Upper lobe of right lung (tissue), 1 donor: ENCODE measurements at places on chromosomes 1 and 21. TPM values are rescaled to one million over a fixed set of nuclear protein-coding genes. Genes with fewer than 3 reads are reported as not detected.

- no peaks in the 10 kb centered on the region for H3K27me3 ChIP-seq
- H3K4me1 ChIP-seq = no peaks in the 10 kb centered on the region
- H3K36me3 ChIP-seq = no peaks in the 10 kb centered on the region
- no peak overlapping the region for H3K4me3 ChIP-seq
- DNase-seq = no peak
Observed at GRCh38 chr1:245363461-245364200, 208.8 kb downstream of the KIF26B start.

DNA sequence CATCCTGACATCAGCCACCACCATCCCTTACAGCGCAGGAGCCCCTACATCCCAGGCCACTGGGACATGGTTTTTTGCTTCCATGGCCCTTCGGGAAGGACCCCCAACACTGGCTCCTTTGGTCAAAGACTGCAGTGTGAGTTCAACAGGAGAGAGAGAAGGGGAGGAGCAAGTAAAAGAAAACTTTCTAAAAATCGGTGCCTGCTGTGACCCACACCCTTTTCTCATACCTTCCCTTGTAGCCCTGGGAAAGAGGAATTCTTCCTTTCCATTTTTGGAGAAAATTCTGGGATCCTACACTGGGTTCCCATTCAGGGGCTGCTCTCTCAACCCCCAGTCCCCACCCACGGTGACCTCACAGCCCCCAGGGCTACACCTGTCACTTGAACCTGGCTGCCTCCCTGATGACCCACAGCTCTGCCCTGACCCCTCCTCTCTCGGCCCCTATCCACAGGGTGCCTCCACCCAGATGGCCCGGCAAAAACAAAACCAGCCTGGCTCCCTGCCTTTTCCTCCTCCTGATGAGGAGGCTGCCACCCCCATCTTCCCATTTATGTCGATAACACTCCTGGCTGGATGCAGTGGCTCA is 7.6 kb downstream of the PADI4 start:
- H3K36me3 ChIP-seq = no peaks in the 10 kb centered on the region
- peak; percentile 47 for DNase-seq
- no peak overlapping the region for H3K4me3 ChIP-seq
- peaks cover 7% of the 10 kb centered on the region for H3K27me3 ChIP-seq
- no peaks in the 10 kb centered on the region for H3K4me1 ChIP-seq
- no peak overlapping the region for H3K27ac ChIP-seq

- no peak for DNase-seq
- peaks cover 60% of the 10 kb centered on the region for H3K27me3 ChIP-seq
- no peaks in the 10 kb centered on the region for H3K4me1 ChIP-seq
- H3K36me3 ChIP-seq = no peaks in the 10 kb centered on the region
- H3K4me3 ChIP-seq = no peak overlapping the region
Observed at GRCh38 chr21:33035147-33035546, 9.4 kb downstream of the OLIG2 start.

- no peak overlapping the region for H3K27ac ChIP-seq
- no peaks in the 10 kb centered on the region for H3K27me3 ChIP-seq
- H3K4me3 ChIP-seq = no peak overlapping the region
- DNase-seq = no peak
Observed at GRCh38 chr1:197440715-197441114, 172.7 kb downstream of the CRB1 start.

Gene MPZL1
- 85.2 TPM for total RNA-seq

DNA sequence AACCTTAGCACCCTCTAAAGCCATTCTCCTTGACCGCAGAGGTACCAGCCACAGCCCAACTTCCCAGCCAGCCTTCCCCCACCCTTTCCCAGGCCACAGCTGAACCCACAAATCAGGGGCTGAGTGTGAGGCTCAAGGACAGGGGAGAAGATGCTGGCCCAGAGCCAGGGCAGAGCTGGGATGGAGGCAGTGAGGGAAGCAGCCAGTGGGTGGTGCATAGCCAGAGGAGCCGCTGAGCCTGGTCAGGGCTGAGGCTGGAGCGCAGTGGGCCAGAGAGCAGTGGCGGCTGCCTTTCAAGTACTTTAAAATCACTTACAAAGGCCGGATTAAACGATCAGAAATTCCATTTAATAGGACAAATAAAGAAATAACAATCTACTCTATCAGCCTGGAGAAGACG is 36.3 kb downstream of the DMAP1 start:
- H3K27ac ChIP-seq = no peak overlapping the region
- H3K27me3 ChIP-seq = no peaks in the 10 kb centered on the region
- no peak for DNase-seq
- no peaks in the 10 kb centered on the region for H3K36me3 ChIP-seq
- no peaks in the 10 kb centered on the region for H3K4me1 ChIP-seq
- H3K4me3 ChIP-seq = no peak overlapping the region

DNA sequence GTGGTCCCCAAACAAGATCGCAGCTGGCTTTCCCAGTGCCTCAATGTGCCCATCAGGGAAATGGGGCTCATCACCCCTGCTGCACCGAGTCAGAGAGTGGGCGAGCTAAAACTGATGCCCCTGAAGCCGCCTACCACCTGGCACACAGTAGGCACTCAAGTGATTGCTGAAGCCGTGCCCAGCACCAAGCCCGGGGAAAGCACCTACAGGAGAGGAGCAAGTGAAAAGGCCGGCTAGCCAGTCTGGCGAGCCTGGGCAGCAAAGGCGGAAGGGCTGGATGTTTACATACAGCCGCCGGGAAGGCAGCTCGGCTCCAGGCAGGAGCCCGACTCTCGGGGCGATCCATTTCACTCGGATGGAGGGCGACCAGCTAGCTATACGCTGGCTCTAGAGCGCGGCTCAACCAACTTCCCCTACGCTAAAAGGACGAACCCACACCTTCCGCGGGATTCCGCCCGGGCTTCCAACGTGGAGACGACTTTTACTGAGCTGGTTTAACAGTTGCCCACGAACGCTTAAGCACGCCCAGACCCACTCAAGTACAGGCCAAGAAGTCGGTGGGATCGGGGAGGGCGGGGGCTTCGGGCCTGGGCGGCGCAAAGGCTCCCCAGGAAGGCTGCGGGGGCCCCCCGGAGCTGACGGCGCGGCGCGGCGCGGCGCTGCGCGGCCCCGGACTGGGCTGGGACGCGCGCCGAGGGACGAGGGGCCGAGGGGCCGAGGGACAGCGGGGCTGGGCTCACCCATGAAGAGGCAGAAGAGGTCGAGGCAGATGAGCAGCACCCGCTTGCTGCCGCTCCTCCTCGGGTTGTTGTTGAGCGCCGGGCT is 1.0 kb downstream of the PLPP3 start:
- peak overlapping the region; percentile 83 for H3K4me3 ChIP-seq
- peak overlapping the region; percentile 94 for H3K27ac ChIP-seq
- H3K27me3 ChIP-seq = no peaks in the 10 kb centered on the region
- H3K4me1 ChIP-seq = no peaks in the 10 kb centered on the region

DNA sequence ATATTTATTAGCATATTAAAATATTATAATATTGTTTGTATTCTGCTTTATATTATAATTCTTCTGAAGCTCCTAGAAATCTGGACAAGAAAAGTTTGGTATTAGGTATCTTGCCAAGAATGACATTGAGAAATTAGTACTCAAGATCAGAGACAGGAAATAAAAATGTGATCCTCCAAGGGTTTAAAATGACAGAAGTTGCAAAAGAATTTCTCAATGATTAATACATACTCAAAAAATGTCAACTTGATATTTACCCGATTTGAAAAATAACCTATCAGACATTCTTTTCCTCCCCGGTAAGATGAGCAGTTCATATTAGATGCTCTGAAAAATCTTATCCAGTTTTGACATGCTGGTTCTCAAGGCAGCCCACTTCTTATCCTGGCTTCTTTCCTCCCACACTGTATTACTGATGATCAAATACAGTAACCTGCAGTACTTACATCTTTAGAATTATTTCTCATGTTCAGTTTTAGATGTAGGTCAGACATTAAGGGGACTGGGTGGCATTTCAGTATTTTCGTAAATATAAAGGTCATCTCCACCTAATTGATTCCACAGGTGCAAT is 55.3 kb downstream of the CACHD1 start:
- DNase-seq = no peak
- H3K36me3 ChIP-seq = no peaks in the 10 kb centered on the region
- no peak overlapping the region for H3K4me3 ChIP-seq
- H3K27me3 ChIP-seq = no peaks in the 10 kb centered on the region
- H3K4me1 ChIP-seq = peaks cover 31% of the 10 kb centered on the region
